Activated naive CD8-positive, alpha-beta T cell treated with anti-CD3 and anti-CD28 coated beads, Interleukin-2, amount 10 ng/mL, durations not matched to agents 7 days and 5 days (primary cell): ENCODE measurements at places on chromosomes 1 and 21.

GRCh38 chr1:176795929-176796328 lies 333.0 kb downstream of the PAPPA2 start:
- H3K4me1 ChIP-seq, result no peaks in the 10 kb centered on the region
- no peak overlapping the region for H3K4me3 ChIP-seq
- DNase-seq, result no peak
- H3K27ac ChIP-seq, result no peak overlapping the region

- no peak overlapping the region for H3K4me3 ChIP-seq
- no peaks in the 10 kb centered on the region for H3K27me3 ChIP-seq
- H3K27ac ChIP-seq, result peak overlapping the region; percentile 60
- peaks cover 2% of the 10 kb centered on the region for H3K36me3 ChIP-seq
- DNase-seq, result no peak
These were observed 72.9 kb downstream of the SIK1 start for GRCh38 chr21:43354026-43354420.

DNA sequence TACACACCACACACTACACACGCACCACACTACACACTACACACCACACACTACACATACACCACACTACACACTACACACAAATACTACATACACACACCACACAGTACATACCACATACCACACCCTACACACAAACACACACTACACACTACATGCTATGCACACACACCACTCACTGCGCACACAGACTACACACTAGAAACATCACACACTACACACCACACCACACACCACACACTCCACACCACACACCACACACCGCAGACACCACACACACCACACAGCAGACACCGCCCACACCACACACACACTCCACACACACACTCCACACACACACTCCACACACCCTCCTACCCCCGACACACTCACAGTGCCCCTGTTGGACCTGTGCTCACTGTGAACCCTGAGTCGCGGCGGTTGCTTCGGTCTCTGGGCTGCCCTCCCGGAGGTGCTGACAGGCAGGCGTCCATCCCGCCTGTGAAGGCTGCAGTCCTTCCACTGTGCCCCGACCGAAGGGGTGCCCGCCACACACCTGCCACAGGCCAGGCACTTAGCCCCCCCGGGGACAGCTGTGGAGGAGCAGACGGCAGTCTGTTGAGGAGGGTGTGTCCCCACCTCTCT lies 21.4 kb downstream of the TFF3 start:
- no peak overlapping the region for H3K27ac ChIP-seq
- H3K4me1 ChIP-seq, result peaks cover 2% of the 10 kb centered on the region
- no peak overlapping the region for H3K4me3 ChIP-seq
- peaks cover 10% of the 10 kb centered on the region for H3K36me3 ChIP-seq
- H3K27me3 ChIP-seq, result no peaks in the 10 kb centered on the region
- no peak for DNase-seq

DNA sequence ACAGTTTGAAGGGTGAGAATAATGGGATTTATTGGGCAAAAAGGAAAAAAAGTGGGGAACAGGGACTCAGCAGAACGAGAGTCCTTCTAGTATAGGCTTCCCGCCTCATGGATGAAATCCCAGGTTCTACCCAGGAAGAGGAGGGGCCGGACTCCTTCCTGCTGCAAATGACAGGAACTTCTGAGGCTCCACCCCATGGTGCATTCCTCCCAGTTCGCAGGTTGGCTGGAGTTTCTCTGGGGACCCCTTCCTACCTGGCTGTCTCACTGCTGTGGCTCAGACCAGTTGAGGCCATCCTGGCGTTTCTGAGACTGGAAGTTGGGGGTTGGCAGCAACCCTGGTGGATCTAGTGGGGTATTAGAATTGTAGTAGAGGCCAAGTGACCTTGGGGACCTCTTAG lies 27.5 kb downstream of the CNIH3 start:
- H3K27me3 ChIP-seq, result peaks cover 4% of the 10 kb centered on the region
- DNase-seq, result no peak
- no peaks in the 10 kb centered on the region for H3K4me1 ChIP-seq

DNA sequence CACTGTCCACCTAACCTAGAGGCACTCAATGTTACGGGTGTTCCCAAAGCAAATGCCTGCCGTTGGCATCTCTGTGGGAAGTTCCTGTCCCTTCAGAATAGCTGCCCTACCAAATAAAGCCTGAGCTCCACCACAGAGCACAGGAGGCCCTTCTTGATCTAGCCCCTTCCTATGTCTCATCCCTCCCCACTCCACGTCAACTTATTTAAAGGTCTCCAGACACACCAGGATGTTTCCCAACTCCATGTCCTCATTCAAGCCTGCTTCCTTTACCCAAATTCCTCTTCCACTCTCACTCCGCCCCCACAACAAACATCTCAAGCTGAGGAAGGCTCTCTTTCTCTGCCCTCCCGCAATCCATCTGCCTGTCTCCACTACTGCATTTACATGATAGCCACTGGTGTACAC lies 87.7 kb downstream of the TGFBR3 start:
- peaks cover 17% of the 10 kb centered on the region for H3K4me1 ChIP-seq
- H3K36me3 ChIP-seq, result peaks cover 6% of the 10 kb centered on the region
- peak overlapping the region; percentile 5 for H3K27ac ChIP-seq
- peaks cover 23% of the 10 kb centered on the region for H3K27me3 ChIP-seq
- no peak overlapping the region for H3K4me3 ChIP-seq
